Left lung (tissue), 14 donors: ENCODE measurements at places on chromosomes 12 and 14. TPM values are rescaled to one million over a fixed set of nuclear protein-coding genes. Genes with fewer than 3 reads are reported as not detected.

Gene OR10AD1
- polyA plus RNA-seq = 0.68 TPM

Gene ADAM21
- 0.90 TPM for polyA plus RNA-seq

DNA sequence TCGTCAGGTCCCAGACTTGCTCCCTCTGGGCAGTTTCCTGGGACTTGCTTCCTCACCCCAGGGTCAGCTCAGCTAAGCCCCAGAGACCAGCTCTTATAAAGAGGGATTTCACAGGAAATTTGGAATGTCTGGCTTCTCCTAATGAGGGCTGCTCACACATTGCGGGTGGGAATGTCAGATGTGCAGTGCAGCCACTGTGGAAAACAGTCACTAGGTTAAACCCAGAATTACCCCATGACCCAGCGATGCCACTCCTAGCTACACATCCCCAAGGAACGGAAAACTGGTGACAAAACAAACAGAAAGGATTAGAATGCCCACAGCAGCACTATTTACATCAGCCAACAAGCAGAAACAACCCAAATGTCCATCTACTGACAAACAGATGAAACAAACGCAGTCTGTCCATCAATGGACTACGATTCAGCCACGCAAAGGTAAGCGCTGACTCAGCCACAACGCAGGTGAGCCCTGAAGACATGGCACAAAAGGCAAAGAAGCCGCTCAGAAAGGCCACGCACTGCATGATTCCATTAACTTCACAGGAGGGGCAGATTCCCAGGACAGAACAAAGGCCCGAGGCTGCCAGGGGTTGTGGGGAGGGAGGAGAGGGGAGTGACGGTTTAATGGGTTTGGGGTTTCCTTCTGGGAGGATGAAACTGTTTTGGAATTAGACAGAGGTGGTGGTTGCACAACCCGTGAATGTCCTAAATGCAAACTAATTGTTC lies 63.0 kb downstream of the NCOR2 start:
- no peak for DNase-seq

DNA sequence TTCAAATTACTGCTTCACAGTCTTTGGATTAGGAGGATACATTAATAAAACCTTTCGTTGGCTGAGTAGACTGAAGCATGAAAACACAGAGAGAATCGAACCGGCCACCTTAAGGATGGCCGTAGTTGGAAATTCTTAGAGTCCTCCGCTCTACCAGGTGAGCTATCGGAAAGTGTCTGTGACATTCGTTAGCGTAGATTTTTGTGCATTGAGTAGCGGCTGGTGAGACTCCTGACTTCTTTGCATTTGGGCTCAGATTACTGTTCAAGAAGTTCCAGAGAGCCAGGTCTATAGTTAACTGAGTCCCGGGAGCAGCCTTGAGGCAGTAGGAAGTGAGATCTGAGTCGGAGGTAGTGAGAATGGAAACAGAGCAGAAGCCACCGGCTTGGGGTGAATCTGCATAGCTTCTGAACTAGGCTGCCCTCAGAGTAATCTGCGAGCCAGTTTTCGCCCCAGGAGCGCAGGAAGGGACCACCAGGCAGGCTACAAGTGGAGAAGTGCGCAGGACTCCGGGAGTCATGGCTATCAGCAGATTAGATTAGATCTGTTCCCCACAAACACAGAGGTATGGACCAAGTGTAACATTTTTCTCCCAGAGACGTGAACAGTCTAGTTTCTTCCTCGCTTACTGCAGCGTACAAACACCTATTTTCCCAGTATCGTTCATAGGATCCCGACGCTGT lies 11.0 kb downstream of the OR6S1 start:
- no peak for DNase-seq

DNA sequence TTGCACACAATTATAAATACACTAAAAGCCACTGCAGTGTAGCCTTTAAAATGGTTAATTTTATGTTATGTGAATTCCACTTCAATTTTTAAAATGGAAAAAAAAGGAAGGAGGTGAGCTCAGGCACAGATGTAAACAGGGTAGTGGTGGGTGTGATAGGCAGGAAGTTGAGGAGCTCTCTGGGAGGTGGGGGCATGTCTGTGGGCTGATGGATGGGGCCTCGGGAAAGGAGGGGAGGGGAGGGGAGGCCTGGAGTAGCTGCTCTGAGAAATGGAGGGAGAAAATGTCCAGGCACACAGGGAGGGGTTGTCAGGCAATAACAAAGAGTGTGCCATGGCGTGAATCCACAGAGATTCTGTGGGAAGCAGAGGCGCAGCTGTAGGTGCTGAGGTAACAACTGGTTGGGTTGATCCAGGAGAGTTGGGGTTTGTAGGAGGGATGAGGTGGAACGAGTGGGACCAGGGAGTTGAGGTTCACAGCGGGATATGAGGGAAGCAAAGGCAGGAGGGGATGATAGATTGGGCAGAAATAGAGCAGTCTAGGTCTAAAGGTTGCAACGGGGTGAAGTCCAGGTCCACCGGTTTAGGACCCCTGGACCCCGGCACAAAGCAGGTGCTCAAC lies 57.2 kb downstream of the LTBP2 start:
- no peak for DNase-seq
